ENCODE measurements at places on chromosomes 13 and 19.
A peak's percentile ranks its signal among the peaks of the same experiment; 100 is the strongest.

- DNase-seq, result no peak
Measured at GRCh38 chr13:83024955-83025594, 857.2 kb downstream of the SLITRK1 start.

DNA sequence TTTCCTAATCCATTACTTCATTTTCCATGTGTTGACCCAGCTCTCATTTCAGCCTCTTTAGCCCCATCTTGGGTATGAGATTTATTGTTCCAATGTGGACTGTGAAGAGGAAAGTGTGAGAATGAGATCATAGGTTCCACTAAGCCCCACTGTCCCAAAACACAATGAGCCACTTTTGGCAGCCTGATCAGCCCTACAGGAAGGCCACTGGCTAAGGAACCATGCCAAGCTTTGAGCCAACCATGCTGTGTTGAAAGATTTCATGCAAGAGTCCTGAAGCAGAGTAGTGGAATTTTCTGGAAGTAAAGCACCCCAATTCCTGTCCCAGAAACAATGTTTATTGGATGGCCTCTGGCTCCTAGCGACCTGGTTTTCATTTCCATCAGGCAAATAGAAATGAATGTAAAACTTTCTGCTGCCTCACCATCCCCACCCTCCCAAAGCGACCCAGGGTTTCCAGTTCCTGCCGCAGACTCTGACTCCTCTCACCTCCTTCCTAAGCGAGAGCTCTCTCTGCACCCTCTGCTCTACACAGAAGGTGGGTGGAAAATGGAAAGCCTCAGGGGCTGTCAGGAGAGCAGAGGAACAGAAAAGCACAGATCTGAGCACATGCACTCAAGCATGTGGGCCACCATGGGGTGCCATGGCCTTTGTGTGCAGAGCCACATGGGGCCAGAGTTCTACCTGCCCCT is 73.1 kb downstream of the KCTD12 start:
- peak; percentile 89 for DNase-seq

- no peak for DNase-seq
Measured at GRCh38 chr13:36146511-36147269, 15.5 kb upstream of the DCLK1 start.

DNA sequence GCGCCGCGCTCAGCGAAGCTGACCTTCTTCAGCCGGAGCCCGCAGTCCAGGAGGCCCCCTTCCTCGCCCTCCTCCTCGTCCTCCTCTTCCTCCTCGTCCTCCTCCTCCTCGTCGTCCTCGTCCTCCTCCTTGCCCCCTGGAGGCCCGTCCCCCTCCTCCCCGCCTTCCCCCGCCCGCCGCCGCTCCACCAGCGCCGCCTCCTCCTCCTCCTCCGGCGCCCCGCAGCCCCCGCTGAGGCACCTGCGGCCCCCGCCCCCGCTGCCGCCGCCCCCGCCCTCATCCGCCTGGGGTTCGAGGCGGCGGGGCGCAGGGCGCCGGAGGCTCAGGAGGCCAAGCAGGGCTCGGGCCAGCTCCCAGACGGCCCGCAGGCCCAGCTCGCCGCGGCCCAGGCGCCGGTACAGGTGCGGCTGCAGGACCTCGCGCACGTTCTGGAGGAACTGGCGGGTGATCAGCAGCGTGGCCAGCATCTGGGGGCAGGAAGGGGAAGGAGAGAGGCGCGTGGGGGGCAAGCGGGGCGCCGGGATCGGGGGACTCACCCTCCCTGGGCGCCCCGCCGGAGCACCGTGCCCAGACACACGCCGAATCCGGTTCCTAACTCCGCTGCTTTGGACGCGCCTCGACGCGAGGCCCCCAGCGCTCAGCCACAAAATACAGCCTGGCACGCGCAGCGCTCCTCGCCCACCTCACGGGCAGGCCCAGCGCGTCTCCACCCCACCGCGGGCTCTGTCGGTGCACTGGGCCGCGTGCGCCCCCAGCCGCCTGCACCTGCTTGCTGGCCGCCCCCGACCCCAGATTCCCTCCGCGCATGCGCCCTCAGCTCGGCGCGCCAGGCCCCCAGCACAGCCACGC is 5.9 kb downstream of the ANO8 start:
- no peak for DNase-seq

DNA sequence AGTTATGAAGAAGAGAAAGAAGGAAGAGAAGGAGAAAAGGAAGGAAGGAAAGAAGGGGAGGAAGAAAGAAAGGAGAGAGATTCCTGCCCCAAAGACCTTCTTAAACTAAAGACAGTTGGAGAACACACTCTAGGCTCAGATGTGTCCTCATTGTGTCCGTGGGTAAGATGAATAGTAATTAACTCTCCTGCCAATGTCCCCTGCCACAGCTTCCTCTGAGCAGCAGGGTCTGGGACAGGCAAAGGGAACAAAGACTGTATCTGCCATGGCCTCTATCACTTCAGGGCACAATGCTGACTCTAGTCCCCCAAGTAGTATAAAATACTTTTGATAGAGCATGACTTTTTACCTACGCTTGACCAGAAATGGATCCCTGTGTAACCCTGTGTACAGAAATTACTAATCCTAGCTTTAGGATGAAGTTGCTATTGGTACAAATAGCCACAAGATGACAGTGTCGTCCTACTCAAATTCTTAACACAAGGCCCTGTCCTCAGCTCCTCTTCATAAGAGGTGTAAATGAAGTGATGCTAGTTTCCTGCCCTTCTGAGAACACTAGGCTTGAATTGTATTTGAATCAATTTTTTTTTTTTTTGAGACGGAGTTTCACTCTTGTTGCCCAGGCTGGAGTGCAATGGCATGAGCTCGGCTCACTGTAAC is 186.2 kb upstream of the GPR12 start:
- DNase-seq, result no peak

GRCh38 chr19:12331211-12331941 is 2.1 kb downstream of the ZNF563 start:
- DNase-seq, result no peak

- no peak for DNase-seq
Measured at GRCh38 chr19:39154100-39154628, 28.6 kb downstream of the PAK4 start.

GRCh38 chr13:38401276-38401675 is 51.6 kb downstream of the UFM1 start:
- DNase-seq, result no peak

- no peak for DNase-seq
Measured at GRCh38 chr13:26074706-26075105, 22.9 kb upstream of the SHISA2 start.

DNA sequence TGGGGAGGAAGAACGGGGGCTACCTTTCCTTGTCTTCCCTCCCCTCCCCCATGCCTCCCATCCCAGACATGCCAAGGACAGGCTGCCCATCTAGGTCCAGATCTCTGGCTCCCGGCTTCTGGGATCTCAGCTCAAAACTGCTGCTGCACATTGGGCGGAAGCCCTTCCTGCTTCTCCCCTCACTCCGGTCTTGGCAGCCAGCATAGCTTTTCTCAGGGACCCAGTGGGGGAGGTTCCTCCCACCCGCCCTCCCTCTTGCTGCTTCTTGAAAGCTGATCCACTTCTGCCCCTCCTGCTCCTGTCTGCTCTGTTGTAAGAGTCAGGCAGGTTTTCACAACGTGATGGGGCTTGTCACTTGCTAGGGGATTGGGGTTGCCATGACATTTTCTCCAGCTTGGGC is 21.7 kb upstream of the RNF17 start:
- peak; percentile 74 for DNase-seq

DNA sequence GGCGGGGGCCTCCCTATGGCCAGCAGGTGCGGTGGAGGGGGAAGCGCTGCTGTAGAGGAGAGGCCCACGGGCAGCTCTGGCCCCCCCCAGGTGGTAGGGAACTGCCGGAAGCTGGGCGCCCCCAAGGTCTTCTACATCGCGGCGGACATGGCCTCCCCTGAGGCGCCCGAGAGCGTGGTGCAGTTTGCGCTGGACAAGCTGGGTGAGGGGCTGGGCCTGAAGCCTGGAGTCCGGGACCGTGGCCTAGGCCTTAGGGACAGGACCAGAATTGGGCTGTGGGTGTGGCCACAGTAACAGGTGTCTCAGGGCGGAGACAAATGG is 3.8 kb upstream of the RPL36 start:
- DNase-seq, result no peak

DNA sequence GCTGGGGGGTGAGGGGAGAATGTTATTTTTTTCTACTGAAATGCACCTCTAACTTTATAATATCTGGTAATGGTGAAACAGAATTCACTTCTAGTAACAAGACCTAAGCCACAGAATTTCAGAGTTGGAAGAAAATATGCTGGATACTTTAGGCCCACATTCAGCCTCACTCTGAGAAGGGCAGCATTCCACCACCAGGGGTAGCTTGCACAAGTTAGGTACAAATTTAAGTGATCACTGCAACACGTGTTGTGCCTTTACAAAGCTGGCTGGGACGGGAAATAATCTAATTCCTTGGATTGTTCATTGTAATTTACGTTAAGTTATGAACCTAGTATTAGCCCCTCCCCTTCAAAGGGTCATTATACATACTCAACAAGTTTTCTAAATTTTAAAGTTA is 192.3 kb downstream of the RGCC start:
- DNase-seq, result no peak

- DNase-seq, result no peak
Measured at GRCh38 chr13:109496216-109496615, 290.2 kb downstream of the IRS2 start.

GRCh38 chr19:29404015-29404414 is 121.8 kb upstream of the VSTM2B start:
- no peak for DNase-seq

DNA sequence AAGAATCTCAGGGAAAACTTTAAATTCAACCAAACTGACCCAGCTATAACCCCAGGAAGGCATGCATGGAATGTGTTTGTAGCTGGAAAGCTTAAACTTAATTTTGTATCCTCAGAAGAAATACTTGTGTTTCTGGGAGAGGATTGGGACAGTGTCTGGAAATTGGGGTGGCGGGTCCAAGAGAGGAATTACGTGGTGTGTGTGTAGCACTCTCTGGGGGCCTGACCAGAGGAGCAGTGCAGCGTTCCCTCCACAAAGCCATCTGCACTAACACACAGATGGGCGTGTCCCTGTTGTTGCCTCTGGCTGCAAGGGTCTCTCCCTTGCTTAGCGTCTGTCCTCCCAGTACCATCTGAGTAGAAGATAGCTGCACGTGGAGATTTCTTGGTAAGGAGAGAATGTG is 6.4 kb downstream of the GARRE1 start:
- DNase-seq, result no peak

DNA sequence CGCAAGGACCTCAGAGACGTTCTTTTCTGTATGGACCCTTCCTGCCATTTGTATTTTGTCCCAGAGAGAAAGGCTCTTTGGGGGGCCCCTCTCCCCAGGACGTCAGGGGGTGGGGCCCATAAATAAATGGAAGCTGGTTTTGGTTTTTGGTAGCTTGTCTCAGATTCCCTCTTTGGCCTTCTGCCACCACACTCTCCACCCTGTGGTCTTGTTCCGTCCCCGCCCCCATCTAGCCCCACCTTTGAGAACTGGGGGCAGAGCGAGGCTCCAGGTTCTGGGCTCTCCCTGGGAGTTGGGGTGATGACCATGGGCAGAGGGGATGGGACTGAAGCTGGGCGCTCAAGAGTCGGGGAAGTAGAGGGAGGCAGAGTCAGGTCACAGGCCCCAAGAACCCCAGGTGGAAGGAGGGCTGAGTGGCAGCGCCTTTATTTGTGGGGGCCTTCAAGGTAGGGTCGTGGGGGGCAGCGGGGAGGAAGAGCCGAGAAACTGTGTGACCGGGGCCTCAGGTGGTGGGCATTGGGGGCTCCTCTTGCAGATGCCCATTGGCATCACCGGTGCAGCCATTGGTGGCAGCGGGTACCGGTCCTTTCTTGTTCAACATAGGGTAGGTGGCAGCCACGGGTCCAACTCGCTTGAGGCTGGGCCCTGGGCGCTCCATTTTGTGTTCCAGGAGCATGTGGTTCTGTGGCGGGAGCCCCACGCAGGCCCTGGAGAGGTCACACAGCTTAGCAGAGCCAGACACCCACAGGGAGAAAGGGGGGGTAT is 3.3 kb downstream of the ISYNA1 start:
- DNase-seq, result no peak

Measured in lower leg skin (tissue), 4 donors.